ENCODE measurements at places on chromosomes 7 and 10. TPM values are rescaled to one million over a fixed set of nuclear protein-coding genes. Genes with fewer than 3 reads are reported as not detected.

Gene PRF1
- total RNA-seq = 4.3 TPM

Gene AGR2
- 72.8 TPM for total RNA-seq

Gene NODAL
- total RNA-seq = not detected

Gene TAS2R41
- total RNA-seq = not detected

Gene DENND2A
- total RNA-seq = 13.1 TPM

Gene CPXM2
- total RNA-seq = 7.2 TPM

Gene NXPH1
- total RNA-seq = 0.29 TPM

Gene SUGCT
- total RNA-seq = 2.3 TPM

Gene SUFU
- 6.2 TPM for total RNA-seq

Gene EN2
- total RNA-seq = 0.33 TPM

Gene ZPBP
- not detected for total RNA-seq

Gene SPDYE11
- total RNA-seq = not detected

Gene CACNB2
- 7.5 TPM for total RNA-seq

Gene GNG11
- total RNA-seq = 40.0 TPM

Gene RHOBTB1
- 13.4 TPM for total RNA-seq

Measured in breast epithelium (tissue), 4 donors.